T-helper 22 cell (primary cell): ENCODE measurements at places on chromosomes 11 and 22.

GRCh38 chr11:9377036-9377435, 7.4 kb upstream of the IPO7 start:
- DNase-seq = no peak

- no peak for DNase-seq
Observed at GRCh38 chr22:27149921-27150543, 492.6 kb downstream of the MIAT start.

- no peak for DNase-seq
Observed at GRCh38 chr11:82730286-82730685, 3.4 kb downstream of the FAM181B start.

DNA sequence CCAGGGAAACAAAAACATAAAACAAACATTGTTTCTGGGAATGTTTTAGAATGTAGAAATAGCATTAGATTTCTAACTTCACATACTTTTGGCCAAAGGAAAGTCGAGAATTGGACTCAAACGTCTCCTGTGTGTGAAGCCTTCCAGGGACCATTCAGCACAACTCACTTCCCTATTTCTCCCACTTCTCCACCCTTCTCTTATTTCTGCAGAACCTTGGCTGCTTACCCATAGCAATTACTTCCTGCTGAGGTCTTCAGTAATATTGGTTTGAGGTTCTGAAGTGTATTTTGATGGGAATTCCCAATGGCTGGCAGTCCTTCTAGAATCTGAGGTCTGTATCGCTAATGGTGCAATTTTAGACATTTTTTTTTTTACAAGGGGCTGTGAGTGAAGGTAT, 158.3 kb upstream of the SNX19 start:
- no peak for DNase-seq

GRCh38 chr11:76368490-76368889, 12.4 kb downstream of the THAP12 start:
- DNase-seq = no peak

GRCh38 chr22:42962295-42963230, 52.4 kb downstream of the PACSIN2 start:
- DNase-seq = no peak

- no peak for DNase-seq
Observed at GRCh38 chr11:75313513-75314272, 37.8 kb downstream of the ARRB1 start.

DNA sequence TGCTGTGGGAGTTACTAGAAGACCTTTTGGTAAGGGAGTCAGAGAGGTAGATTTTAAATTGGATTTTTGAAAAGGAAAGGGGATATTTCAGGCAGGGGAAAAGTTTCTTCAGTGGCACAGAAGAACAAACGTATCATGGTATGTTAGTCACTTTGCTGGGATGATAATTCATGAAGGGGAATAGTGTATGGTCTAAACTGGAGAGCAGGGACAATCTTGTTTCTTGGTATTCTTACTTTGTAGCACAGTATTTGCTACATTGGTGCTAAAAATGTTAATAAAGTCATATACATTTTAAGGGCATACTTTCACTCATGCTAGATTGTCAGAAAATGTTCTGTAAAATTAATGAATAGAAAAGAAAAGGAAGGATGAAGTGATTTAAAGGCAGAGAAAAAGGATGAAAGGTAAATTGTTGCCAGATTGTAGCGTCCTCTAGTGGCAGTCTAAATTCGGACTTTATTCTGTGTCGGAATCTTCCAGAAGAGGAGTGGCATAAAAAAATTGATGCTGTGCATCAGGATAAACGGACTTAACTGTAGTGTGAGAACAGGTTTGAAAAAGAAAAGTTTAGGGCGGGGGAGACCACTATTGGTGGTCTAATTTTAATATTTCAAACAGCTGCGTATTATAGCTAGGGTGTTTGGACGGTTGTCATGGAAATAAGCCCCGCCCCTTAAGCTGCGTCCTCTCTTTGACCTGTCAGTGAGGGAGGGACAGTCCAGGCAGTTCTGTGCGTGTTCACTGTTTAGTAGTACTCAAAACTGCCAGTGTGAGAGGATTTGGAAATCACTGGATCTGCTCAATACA, at the start of gene BCO2:
Gene BCO2, plus strand, starts transcription at position 724 of the 810 bp plus-strand sequence. CDS start 90 bp downstream, outside the sequence.
- no peak for DNase-seq

- no peak for DNase-seq
Observed at GRCh38 chr11:4087551-4087950, 7.0 kb upstream of the RRM1 start.

GRCh38 chr22:28914201-28914600, 30.8 kb downstream of the ZNRF3 start:
- no peak for DNase-seq

GRCh38 chr11:43574949-43575912, 105.3 kb upstream of the HSD17B12 start:
- DNase-seq = no peak

DNA sequence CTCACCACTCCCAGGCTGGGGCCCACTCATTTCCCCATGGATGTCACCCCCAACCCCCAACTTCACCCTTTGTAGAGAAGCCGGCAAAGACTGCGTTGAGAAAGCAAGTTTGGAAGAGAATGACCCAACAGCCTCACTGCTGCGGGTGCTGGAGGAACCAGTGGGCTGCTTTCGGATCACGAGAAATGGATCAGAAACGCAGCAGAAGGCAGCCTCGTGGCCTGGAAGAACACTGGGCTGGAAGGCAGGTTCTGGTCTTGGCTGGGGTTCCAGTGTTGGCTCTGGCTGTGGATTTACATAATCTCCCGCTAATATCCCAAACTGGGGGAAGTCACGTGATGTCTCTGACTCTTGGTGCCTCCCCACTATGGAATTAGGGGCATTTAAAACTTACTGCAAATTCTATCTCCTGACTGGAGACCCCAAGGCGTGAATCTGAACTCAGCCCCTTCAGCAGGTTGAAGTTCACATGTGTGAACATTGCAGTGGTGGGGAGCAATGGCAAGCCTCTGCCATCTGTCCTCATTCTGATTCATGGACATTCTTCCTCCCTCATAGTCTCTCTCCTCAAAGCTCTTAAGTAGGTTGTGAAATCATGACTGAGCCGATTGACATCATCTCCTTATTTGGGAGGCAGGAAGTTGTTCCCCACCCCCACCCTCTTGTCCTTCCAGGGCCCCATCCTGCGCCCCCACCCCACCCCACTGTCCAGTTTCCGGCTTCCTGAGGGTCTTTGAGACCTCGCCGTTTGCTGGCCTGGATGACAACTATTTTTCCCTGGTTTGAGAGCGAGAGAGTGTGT, 37.0 kb upstream of the TIMP3 start:
- no peak for DNase-seq

DNA sequence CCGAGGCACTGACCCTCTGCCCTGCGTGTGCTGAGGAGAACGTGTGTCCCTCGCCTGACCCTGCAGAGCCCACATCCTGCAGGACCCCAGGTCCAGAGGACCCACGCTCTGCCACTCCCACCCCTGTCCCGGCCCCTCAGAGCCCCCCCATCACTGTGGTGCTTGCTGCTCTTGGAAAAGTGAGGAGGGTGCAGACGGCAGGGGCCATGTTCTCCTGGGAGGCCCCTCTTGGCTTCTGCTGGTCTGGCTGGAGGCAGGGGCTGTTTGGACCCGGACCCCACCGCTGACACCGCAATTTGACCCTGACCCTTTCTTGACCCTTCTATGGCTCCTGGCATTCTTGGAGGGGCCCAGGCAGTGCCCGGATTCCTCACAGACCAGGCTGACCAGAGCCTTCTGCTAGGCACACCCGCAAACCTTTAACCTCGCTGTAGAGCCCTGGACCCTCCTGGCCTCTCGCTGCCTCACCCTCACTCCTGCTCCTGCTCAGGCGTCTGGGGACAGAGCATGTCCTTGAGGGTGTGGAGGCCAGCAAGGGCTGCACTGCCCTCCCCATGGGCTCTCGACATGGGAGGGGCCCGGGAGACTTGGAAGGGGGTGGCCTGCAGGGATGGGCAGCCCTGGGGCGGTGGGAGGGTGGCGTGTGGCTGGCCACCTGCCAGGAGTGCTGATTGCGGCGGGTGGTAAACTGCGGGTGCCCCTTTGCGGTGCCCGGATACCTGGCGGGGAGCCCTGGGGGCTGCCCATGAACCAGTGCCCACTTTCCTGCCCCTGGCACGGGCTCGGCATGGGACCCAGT, 37.0 kb upstream of the MUC5AC start:
- DNase-seq = no peak

- DNase-seq = no peak
Observed at GRCh38 chr11:103898577-103899336, 137.7 kb upstream of the DDI1 start.

DNA sequence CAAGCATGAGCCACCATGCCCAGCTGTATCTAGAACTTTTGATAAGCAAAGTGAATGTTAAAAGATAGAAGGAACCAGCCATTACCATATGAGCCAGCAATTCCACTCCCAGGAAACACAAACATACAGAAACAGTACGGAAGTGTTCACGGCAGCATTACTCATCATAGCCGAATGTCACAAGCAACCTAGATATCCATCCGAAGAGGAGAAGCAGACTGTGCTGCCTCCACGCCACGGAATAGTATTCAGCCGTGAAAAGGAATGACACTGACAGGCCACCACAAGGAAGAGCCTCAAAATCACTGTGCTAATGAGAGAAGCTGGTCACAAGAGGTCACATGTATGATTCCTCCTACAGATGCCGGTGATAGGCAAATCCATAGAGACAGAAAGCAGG, 17.6 kb upstream of the MGAT3 start:
- no peak for DNase-seq

DNA sequence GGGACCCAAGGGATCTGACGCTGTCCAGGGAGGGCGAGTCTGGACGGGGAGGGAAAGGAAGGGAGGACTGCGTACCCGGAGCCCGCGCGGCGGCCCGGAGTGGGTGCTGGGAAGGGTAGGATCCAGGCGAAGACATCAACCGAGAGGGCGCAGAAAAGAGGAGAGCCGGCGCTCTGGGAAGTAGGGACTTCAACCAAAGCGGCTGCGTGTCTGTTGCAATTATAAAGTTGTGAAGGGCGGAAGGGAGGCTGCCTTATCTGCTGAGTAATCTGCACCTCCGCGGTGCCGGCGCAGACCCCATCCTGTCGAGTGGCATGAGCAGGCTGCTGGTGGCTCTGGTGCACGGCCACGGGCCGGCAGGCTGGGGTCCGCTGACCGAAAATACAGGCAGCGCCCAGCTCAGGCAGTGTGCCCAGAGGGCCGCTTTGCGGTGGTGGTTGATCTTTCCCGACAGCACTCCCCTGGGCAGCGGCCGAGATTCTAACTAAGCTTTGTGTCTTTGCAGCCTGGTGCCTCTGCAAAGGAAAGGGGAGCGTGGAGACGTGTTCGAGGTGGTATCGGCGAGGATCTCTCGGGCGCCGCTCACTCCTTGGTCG, 978 bp downstream of the C11orf87 start:
- DNase-seq = no peak

- DNase-seq = no peak
Observed at GRCh38 chr11:11862999-11863398, 21.2 kb downstream of the USP47 start.

DNA sequence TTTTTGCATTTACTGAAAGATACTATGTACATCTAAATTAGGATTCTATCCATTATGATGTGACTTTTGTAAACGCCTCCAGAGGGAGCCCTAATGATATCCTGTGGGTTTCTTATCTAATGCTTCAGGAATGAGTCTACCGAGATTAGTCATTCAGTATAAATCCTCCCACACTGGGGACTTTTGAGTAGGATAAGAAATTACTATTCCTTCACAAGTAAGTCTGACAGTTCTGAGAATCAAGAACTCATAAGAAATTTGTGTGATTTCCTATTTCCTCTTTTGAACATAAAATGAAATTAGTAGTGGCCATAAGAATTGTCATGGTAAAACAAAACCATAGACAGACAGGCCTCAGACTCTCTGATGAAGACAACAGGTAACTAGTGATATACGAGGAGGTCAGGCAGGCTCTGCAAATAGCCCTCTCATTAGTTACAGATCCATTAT, 10.0 kb upstream of the OR5M1 start:
- no peak for DNase-seq

GRCh38 chr11:9669954-9670353, 6.1 kb downstream of the SWAP70 start:
- DNase-seq = no peak

GRCh38 chr11:9862981-9863380, 199.1 kb downstream of the SWAP70 start:
- DNase-seq = no peak

DNA sequence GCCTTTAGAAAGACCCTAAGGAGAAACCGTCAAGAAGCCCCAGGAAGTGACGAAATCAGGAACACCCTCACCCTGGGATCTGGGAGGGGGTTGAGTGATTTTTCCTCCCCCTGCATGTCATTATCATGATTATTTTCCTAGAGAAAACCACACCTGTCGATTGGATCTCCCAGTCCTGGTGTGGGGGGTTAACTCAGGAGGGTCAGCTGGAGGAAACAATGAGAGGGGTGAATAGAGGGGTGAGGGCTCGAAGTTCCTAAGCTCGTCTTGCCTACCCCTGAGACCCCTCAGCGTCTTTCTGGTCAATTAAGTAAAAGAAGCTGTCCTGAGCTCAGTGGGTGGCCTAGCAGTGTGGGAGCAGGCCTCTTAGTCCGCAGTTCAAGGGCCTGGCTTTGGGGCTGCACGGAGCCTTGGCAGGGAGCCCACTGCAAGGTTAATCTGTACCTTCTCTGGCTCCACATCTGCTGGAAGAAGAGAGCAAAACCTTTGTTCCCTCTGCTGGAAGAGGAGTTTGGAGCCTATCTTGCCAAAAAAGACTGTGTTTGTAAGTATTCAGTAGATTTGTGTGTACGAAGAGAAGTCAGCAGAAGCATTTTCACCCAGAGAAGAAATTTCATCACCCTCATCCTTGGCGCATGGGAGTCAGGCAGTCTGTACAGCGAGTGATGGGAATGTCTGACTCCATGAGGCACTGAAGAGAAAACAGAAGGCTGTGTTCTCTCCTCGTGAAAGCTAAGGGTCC, 34.2 kb upstream of the FTH1 start:
- no peak for DNase-seq
